ENCODE measurements at places on chromosomes 16 and 17.
A peak's percentile ranks its signal among the peaks of the same experiment; 100 is the strongest.

- no peak overlapping the region for H3K4me3 ChIP-seq
- H3K27me3 ChIP-seq = no peaks in the 10 kb centered on the region
- H3K4me1 ChIP-seq = peaks cover 5% of the 10 kb centered on the region
- no peak for DNase-seq
These were observed 14.7 kb upstream of the KLHDC4 start for GRCh38 chr16:87780385-87780989.

DNA sequence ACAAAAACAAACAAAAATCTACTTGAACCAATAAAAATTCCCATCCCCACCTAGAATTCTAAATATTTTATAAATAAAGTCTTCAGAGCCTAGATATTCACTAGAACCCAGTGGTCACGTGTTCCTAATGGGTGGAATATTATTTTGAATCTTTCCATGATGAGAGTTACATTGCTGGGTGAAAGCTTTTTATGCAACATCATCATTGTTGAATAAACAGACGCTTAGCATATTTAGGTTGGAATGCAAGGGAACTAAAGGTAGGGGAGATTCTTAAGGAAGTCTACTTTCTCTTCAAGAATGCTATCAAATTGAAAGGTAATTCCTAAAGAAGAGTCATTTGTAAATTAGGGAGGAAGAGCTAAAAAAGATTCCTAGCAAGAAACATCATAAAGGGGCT lies 723.1 kb downstream of the WWOX start:
- no peaks in the 10 kb centered on the region for H3K4me1 ChIP-seq
- no peaks in the 10 kb centered on the region for H3K36me3 ChIP-seq
- no peaks in the 10 kb centered on the region for H3K27me3 ChIP-seq
- H3K27ac ChIP-seq = no peak overlapping the region
- no peak for DNase-seq

DNA sequence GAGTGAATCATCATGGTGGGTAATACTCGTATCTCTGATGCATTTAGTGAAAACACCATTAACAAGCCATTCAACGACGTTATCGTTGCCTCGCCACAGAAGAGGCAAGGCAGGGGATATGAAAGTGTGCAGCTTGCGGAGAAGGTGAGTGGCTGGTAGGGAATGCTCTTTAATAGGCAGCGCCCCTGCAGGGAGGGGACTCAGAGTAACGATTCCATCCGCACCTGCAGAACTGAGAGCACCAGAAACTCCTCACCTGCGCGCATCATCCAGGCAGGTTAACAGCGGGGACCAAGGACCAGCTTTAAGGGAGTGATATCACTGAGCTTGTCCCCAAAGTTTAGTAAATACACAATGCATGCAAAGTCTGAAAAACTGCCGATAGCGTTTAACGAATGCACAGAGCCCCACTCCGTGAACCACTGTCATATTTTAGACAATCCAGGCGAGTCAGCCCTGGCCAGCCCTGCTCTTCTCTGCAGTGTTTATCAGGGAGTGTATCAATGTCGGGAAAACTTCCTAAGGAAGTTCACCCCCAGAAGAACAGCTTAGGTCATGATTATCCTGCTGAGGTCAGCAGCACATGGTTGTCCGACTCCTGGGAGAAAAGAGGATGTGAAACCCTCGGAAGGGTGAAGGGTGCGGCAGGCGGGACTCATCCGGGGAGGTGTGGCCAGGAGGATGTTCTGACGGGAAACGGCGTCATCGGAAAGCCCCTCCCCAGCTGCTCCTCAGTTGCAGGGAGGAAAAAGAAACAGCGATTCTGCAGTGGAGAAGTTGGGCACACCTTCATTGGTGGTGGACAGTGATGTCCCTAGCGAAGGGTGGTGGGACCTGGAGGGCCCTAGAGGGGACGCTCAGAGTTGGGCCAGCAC lies 68.5 kb upstream of the DNAH17 start:
- H3K27ac ChIP-seq = no peak overlapping the region
- no peak for DNase-seq
- H3K36me3 ChIP-seq = no peaks in the 10 kb centered on the region
- no peak overlapping the region for H3K4me3 ChIP-seq
- no peaks in the 10 kb centered on the region for H3K4me1 ChIP-seq

GRCh38 chr17:4576729-4577322 lies 7.5 kb upstream of the SMTNL2 start:
- peak; percentile 67 for DNase-seq
- no peak overlapping the region for H3K27ac ChIP-seq
- H3K4me3 ChIP-seq = no peak overlapping the region
- no peaks in the 10 kb centered on the region for H3K27me3 ChIP-seq

- peaks cover 21% of the 10 kb centered on the region for H3K36me3 ChIP-seq
- H3K4me1 ChIP-seq = peaks cover 8% of the 10 kb centered on the region
- H3K4me3 ChIP-seq = no peak overlapping the region
- DNase-seq = no peak
- H3K27me3 ChIP-seq = no peaks in the 10 kb centered on the region
These were observed 3.0 kb upstream of the KRT15 start for GRCh38 chr17:41521574-41522261.

Data from H1 (cell line).